ENCODE measurements at places on chromosomes 2 and 18.

DNA sequence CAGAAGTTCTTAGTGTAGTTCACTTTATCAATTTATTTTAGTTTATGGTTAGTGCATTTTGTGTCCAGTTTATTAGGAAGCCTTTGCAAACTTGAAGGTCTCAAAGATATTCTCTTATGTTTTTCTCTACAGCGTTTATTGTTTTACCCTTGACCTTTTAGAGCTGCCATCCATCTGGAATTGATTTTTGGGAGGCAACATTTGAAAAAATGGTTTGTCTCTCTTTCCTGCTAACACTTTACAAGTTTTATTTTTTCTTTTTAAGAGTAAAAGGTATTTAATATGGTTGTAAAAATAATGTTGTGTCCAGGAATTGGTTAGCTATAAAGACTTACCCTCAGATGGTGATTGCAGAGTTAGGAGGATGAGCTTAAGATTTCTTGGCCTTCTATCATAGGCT is 14.0 kb downstream of the GORASP2 start:
- DNase-seq = no peak

DNA sequence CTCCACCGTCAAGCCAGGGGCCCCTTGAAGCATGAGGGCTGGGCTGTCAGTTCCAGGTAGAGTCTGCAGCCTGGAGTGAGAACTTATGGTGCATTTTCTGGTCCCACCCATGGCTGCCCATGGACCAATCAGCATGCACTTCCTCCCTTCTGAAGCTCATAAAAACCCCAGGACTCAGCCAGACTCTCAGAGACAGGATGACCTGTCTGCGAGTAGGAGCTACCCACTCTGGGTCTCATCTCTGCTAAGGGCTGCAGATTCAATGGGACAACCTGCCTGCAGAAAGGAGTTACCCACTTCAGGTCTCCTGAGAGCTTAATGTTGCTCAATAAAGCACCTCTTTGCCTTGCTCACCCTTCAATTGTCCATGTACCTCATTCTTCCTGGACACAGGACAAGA is 9.4 kb upstream of the DUSP19 start:
- no peak for DNase-seq

GRCh38 chr2:33011373-33011772 is 64.6 kb downstream of the LTBP1 start:
- no peak for DNase-seq

GRCh38 chr18:14970027-14970426 is 222.1 kb downstream of the ANKRD30B start:
- DNase-seq = no peak

- DNase-seq = no peak
Observed at GRCh38 chr2:170408461-170409163, 230.7 kb downstream of the MYO3B start.

- DNase-seq = no peak
Observed at GRCh38 chr2:28047681-28048080, 157.2 kb downstream of the BABAM2 start.

- no peak for DNase-seq
Observed at GRCh38 chr18:6866552-6867085, 137.1 kb downstream of the ARHGAP28 start.

- no peak for DNase-seq
Observed at GRCh38 chr18:73691118-73691517, 456.5 kb downstream of the FBXO15 start.

DNA sequence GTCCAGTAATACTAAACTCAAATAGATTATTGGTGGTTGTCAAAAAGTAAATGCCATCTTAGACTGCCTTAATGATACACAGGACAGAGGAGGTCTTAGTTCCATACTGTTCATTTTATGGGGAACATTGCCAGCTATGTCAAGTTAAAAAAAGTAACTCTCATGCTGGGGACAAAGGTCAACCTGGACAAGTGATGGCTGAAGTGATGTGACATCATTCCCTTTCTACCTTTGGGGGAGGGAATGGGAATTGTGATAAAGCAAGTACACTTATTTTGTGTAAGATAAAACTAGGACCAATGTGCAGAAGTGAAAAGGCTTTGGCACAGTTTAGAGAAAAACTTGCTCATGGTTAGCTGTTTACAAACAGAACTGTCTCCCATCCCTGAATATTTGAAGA is 24.0 kb upstream of the SNORC start:
- DNase-seq = no peak
